ENCODE measurements at places on chromosomes 3 and 15.

DNA sequence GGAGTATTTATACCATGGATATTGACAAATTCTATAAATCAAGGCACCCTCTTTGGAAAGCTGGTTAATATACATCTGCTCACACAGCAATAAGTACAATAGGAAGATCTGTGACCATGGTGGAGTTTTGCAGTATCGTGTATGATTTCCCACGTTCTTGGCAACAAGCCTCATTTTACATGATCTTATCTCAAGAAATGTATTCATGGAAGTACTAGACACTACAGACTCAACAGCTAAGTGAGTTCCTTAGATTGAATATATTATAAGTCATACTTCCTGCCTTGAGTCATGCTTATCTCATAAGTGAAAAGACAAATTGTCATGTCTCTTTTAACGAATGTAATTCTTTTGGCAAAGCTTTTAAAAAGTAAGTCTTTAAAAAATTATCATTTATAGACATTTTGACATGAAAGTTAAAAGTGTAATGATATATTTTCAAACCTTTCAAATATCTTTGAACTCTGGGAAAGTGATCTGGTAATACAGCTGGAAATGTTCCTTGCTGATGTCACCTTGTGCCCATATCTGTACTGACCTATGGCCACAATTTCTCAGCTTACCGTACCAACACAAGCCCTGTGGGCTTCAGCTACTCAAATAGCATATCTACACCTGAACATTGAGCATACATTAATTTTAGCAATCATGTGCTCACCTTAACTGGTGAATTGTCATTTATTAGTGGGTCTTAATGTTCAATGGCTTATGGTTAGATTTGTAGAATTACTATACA is 130.3 kb upstream of the TMC3 start:
- no peak for DNase-seq

DNA sequence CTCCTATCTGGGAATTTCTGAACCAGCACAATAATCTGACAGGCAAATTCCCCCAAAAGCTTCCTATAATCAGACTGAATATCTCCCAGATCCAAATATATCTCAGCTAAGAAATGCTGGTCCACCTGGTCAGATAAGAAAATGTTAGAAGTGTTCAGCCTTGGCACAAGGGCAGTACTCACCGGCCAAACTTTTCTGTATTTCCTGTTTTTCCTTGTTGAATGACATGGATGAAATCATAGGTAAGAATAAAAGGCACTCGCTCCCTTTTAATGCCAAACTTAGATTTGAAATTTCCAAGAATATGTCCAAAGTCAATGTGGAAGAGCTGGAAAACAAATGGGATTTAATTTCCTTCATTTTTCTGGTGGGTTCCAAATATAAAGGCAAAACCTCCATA is 48.9 kb downstream of the FAIM start:
- DNase-seq = no peak

- DNase-seq = no peak
Measured at GRCh38 chr15:38207621-38208020, 45.0 kb upstream of the SPRED1 start.

DNA sequence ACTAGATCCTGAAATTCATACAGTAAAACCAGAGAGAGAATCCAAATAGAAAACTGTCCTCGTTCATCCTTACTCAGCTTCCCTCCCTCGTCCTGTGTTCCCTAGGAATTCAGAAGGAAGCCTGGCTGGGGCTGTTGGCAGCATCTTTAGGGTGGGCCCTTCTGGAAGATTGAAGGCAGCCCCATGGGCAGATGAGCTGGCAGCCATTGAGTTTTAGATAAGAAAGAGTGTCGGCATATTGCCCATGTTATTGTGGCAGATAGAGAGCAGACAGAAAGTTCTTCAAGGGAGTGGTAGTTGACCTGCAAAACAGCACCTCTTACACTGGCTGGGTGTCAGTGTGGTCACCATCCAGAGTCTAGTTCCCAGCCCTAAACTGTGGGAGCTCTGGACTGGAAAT is 23.5 kb downstream of the TMOD2 start:
- no peak for DNase-seq

DNA sequence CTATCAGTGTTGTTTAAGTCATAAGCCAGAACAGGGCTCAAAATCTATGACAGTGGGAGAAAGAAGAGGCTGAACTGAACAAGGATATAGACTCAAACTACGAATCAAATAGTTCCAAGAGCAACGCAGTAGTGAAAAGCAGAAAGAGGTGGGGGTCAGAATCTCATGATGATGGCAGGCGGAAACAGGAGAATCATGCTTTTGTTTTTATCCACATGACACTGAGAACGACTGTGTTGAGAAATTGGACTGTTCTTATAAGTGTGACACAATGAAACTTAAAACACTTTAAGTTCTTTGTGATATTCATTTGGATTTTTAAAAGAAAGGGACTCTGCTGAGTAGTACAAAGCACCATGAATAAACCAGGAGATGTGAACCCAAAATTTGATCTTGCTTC is 309.4 kb downstream of the ULK4 start:
- DNase-seq = no peak

- no peak for DNase-seq
Measured at GRCh38 chr3:5002174-5002870, 23.1 kb downstream of the BHLHE40 start.

DNA sequence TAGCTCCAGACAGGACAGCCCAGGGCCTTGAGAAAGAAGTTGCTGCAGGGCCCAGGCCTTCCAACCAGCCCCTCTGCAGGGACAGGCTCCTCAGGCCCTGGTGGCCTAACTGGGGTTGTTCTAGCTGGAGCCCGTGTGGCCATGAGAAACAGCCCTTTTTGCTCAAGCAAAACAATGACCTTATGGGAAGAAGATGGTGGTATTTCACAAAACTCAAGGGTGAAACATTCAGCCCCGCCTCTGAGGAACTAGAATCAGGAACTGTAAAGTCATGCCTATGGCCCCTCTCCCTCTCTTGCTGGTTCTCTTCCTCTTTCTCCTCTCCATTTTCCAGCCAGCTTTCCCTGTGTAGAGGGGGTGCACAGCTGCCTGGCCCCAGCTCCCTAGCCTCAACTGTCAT is 273.3 kb downstream of the RPLP1 start:
- no peak for DNase-seq

- DNase-seq = peak; percentile 60
Measured at GRCh38 chr15:28900892-28901586, 15.3 kb downstream of the APBA2 start.

- peak; percentile 79 for DNase-seq
Measured at GRCh38 chr3:171351676-171352075, 108.5 kb downstream of the TNIK start.

DNA sequence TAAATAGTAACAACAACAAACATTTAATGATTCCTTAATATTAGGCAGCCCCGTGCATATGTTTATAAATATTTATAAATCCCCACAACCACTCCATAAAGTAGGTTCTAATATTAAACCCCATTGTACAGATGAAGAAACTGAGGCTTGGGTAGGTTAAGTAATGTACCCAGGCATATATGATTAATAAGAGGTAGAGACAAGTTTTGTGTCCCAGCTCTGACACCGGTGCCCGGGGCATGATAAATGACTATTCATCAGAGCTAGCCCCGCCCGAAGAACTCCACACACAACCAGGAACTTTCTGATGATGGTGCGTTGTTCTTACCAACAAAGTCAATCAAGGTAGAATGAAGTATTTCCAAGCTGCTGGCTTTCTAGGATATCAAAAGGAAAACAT is 19.4 kb downstream of the CDCP1 start:
- no peak for DNase-seq

Measured in RWPE2 (cell line).